ENCODE measurements at places on chromosomes 5 and 9. TPM values are rescaled to one million over a fixed set of nuclear protein-coding genes. Genes with fewer than 3 reads are reported as not detected.

DNA sequence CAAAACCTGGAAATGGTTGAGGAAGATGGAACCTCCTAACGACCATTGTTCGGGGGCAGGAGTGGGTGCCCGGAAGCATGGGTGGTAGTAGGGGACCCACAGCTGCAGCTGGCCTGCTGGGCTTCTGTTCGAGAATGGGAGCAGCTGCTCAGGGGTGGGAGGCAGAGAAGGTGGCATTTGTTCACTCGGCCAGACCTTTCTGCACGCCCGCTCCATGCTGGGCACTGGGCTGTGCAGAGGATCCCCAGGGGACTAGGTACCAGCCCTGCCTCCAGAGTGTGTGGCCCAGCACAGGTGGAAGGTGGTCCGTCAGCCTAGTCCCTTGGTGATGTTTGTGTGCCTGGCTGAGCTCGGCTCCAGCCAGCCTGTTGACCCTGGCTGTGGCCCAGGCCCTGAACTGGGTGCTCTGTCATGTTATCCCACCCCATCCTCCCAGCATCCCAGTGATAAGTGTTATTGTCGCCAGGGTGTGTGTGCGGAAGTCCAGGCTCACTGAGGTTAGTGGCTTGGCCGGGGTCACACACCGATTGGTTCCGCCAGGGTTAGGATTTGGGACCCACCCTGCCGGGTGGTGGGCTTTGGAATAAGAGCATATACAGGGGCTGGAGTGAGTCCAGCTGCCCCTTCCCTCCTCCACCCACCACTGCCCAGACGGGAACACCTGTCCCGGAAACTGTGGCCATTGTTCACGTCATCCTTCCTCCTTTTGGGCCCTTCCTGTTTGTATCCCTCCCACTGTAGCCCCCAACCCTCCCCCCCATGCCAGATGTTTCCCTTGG lies 4.8 kb downstream of the N4BP3 start:
- no peaks in the 10 kb centered on the region for H3K36me3 ChIP-seq
- no peak overlapping the region for H3K27ac ChIP-seq
- no peak for DNase-seq
- peaks cover 6% of the 10 kb centered on the region for H3K4me1 ChIP-seq
- no peak overlapping the region for H3K4me3 ChIP-seq
- H3K27me3 ChIP-seq = no peaks in the 10 kb centered on the region

DNA sequence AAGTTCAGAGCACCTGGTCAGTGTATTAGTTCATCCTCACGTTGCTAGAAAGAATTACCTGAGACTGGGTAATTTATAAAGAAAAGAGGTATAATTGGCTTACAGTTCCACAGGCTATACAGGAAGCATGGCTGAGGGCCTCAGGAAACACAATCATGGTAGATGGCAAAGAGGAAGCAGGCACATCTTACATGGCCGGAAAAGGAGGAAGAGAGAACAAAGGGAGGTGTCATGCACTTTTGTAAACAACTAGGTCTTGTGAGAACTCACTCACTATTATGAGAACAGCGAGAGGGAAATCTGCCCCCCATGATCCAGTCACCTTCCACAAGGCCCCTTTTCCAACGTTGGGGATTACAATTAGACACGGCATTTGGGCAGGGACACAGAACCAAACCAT lies 28.8 kb upstream of the CAVIN4 start:
- no peaks in the 10 kb centered on the region for H3K4me1 ChIP-seq
- no peak overlapping the region for H3K4me3 ChIP-seq
- H3K27me3 ChIP-seq = no peaks in the 10 kb centered on the region
- no peak for DNase-seq
- no peaks in the 10 kb centered on the region for H3K36me3 ChIP-seq

- H3K4me1 ChIP-seq = peaks cover 28% of the 10 kb centered on the region
- H3K4me3 ChIP-seq = no peak overlapping the region
- H3K27me3 ChIP-seq = no peaks in the 10 kb centered on the region
- H3K36me3 ChIP-seq = no peaks in the 10 kb centered on the region
Measured at GRCh38 chr5:56110646-56111403, 116.1 kb upstream of the IL6ST start.

Gene PCDHA9
- total RNA-seq = 0.24 TPM

GRCh38 chr9:121447321-121447834 lies 52.3 kb downstream of the GGTA1 start:
- H3K4me1 ChIP-seq = no peaks in the 10 kb centered on the region
- H3K27ac ChIP-seq = no peak overlapping the region
- H3K27me3 ChIP-seq = no peaks in the 10 kb centered on the region
- no peaks in the 10 kb centered on the region for H3K36me3 ChIP-seq
- H3K4me3 ChIP-seq = no peak overlapping the region

GRCh38 chr5:37873988-37874387 lies 34.1 kb upstream of the GDNF start:
- H3K36me3 ChIP-seq = no peaks in the 10 kb centered on the region
- H3K27ac ChIP-seq = no peak overlapping the region
- no peak overlapping the region for H3K4me3 ChIP-seq
- no peaks in the 10 kb centered on the region for H3K27me3 ChIP-seq
- no peaks in the 10 kb centered on the region for H3K4me1 ChIP-seq

DNA sequence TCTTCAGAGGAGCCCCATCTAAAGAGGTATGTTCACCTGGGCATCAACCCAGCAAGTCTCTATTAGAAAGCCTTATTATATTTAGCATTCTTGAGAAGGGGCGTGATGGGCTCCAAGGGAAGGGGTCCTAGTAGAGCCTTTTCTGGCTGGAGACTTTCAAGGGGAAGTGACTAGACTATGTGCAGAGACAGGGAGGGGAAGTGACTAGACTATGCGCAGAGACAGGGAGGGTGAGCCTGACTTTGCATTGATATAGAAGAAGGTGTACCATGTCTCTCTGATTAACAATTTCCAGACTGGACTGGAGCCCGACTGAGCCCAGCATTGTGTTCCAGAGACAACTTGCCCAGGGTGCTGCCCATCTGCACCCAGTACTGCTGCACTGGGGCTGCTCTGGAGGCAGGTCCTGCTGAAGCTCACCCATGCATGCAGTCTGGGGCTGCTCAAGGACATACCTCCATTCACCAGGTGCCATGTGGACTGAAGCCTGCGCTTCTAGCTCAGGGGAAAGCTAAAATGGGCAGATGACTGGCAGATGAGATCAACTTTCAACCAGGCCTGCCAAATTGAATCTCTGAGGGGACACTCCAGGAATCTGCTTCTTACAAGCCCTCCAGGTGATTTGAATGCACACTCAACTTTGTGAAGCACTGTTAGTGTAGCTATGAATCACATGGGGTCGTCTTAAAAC lies 83.0 kb upstream of the GNA14 start:
- H3K27me3 ChIP-seq = no peaks in the 10 kb centered on the region
- peaks cover 10% of the 10 kb centered on the region for H3K36me3 ChIP-seq
- peak overlapping the region; percentile 56 for H3K27ac ChIP-seq
- H3K4me1 ChIP-seq = peaks cover 56% of the 10 kb centered on the region
- peak; percentile 65 for DNase-seq

DNA sequence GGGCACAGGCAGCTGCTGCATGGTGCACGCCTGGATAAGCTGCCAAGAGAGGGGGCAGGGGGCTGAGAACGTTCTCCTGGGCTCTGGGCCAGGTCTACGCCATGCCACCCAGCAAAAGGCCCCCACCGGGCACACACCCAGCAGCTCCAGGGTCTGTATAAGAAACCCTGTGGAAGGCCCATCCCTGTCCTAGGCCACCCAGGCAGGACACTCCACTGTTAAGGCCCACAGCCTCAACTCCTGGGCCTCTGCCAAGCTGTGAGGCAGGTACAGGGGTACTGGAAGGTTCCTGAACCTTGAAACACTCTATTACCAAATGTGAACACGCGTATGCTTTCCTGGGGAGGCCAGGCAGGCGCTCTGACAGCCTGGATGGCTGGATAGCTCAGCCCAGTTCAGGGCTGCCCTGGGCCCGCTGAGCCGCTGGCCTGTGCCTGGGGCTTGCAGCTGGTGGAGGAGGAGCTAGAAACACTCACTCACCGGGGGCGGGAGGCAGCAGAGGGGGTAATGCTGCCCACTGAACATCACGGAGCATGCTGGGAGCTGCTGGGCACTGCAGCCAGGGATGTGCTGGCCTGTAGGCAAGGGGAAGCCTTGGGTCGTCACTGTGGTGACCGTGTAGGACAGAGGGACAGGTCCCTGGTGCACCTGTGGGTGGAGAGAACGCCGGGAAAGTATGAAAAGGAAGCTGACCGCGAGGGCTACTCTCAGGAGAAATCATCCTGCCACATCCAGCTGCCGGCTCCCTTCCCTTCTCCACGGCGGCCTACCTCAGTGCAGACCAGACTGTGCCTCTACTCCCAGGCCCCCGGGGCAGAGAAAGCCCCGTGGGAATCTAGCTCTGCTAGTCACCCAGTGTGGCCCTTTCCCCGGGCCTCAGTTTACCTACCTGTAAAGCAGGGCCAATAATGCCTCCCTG lies 6.0 kb downstream of the RNF44 start:
- peak; percentile 96 for DNase-seq
- H3K4me3 ChIP-seq = no peak overlapping the region
- peak overlapping the region; percentile 37 for H3K27ac ChIP-seq
- H3K4me1 ChIP-seq = peaks cover 55% of the 10 kb centered on the region

DNA sequence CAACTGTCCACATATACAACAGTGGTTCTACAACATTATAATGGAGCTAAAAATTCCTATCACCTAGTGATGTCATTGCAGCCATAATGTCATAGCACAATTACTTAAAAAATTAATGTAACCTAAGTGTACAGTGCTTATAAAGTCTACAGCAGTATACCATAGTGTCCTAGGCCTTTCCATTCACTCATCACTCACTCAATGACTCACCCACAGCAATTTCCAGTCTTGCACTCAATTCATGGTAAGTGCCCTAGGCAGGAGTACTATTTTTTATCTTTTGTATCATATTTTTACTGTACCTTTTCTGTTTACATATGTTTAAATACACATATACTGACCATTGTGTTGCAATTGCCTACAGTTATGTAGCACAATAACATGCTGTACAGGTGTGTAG lies 9.6 kb upstream of the PUM3 start:
- DNase-seq = no peak
- H3K4me3 ChIP-seq = no peak overlapping the region
- H3K4me1 ChIP-seq = no peaks in the 10 kb centered on the region
- H3K27ac ChIP-seq = no peak overlapping the region

DNA sequence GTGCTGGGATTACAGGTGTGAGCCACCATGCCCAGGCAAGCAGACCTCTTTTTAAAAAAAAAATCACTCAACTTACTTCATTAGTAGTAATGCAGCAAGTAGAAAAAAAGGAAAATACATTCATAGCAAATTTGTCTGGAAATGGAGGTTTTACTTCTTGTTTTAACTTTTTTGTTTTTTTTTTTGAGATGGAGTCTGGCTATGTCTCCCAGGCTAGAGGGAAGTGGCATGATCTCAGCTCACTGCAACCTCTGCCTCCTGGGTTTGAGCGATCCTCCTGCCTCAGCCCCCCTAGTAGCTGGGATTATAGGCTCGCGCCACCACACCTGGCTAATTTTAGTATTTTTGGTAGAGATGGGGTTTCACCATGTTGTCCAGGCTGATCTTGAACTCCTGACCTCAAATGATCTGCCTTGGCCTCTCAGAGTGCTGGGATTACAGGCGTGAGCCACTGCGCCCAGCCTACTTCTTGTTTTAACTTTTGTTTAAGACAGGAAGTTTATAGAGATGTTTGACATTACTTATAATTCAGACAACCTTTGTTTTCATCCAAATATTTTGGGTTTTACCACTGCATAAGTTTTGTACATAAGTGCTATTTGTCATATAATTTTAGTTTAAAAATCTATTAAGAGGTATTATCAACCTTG lies 26.5 kb downstream of the UBE2R2 start:
- no peak overlapping the region for H3K27ac ChIP-seq
- no peak overlapping the region for H3K4me3 ChIP-seq
- H3K4me1 ChIP-seq = peaks cover 13% of the 10 kb centered on the region
- H3K36me3 ChIP-seq = no peaks in the 10 kb centered on the region
- DNase-seq = no peak

Gene MSMP
- total RNA-seq = not detected

Data from thyroid gland (tissue), 4 donors.